ENCODE measurements at places on chromosomes 3 and 15.

DNA sequence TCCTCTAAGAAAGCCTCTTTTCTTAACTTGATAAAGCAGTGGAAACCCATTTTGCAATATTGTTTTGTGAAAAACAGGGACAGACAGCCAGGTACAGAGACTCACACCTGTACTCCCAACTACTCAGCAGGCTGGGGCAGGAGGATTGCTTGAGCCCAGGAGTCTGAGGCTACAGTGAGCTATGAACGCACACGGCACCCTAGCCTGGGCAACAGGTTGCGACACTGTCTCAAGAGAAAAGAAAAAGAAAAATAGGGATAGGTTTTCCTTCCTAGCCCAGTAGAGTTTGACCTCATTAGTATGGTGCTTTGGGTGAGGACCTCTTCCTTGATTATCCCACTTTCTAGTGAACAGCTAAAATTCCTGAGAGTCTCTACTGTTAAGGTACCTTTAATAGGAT lies 17.5 kb upstream of the YEATS2 start:
- DNase-seq, result no peak

DNA sequence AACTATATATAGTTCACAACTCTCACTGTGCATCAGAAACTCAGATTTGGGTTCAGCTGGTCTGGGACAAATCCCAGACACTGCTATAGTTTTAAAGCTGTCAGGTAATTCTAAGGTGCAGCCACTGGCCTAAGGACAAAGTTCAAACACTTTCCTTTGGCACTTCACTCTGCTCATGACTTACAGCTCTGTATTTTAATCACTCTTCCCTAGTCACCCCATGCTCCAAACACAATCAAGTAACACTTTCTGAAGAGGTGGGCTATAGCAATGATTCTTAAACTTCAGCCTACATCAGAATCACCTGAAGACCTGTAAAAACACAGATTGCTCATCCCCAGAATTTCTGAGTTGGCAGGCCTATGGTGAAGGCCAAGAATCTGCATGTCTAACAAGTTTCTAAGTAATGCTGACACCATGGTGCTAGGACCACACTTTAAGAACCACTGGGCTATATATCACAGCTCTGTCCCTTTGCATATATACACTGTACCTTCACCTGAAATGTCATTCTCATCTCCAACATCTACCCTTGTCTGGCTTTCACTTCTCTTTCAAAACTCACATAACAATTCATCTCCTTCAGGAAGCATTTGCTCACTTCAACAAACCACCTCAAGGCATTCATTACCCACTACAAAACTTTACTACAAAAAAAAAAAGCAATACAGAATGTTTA lies 21.4 kb downstream of the STAG1 start:
- no peak for DNase-seq

DNA sequence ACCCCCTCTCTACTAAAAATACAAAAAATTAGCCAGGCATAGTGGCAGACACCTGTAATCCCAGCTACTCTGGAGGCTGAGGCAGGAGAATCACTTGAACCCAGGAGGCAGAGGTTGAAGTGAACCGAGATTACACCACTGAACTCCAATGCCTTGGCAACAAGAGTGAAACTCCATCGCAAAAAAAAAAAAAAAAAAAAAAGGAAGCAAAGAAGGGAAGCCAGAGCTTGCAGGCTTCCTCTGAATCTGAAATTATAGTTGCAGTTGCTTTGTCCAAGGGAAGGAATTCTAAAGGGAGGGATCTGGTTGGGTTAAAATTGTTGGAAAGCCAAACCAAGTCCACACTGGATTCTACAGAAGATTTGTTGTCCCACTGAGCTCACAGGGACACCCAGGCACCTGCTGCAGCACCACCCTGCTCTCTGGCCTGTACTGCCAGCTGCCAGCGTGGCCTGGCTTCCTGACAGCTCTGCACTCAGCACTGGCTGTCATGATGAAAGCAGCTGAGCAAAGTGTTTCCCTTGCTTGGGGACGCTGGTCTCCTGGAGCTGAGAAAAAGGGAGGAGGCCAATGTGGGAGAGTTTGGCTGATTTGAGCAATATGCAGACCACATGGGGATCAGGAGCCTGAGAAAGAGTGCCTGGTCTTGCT lies 88.8 kb upstream of the HES1 start:
- DNase-seq, result no peak

DNA sequence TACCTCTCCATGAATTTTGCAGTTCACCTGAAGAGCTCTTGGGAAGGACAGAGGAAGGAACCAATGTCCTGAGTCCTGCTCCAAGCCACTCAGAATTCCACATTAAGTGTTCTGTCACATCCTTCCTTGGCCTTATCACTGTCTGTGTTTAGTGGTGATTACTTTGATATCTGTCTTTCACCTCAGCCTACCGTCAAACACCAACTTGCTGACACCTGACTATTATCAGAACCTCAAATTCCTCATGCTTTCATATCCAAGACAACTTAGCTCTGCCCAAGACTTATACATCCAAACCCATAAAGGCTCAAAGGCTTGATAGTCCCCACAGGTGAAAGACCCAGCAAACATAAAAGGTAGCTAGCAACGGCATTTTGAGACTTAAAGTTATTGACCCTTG lies 280.0 kb downstream of the MEX3B start:
- DNase-seq, result no peak

DNA sequence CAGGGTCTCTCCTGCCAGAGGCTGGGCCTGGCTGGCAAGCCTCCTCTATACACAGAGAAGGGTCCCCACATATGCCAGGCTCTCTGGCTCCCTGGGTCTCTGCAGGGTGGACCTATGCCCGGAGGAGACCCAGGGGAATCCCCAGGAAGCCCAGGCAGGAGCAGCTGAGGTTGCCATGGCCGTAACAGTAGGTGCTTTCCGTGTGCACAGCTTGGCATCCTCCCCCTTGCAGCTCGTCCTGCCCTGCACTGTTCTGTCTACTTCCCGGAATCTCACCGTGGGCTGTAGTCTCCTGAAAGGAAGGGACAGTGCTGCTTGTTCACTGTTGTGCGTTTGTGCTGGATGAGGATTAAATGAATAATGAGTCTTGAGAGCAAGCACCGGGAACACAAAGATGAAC lies 47.8 kb downstream of the DAPK2 start:
- no peak for DNase-seq

DNA sequence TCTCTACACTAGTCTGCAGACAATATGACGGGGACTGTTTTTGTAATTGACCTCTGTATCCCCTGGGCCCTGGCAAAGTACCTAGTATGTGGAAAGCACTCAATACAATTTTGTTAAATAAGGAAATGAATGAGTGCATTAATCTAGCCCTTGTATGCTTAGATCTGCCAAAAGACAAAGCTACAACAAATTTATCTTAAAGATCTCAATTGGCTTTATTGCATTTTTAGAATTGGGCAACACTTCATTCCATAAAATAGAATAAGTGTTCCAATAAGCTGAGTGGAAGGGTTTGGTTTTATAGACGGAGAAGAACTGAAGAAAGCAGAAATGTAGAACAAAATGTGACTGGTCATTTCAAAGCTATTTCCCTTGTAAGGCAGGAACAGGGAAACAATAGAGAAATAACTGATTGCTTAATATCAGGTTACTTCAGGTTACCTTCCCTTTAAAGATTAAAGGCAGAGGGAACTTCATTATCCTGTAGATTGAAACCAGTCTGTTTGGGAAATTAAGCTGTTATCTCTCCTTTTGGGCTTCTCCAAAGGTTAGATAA lies 108.3 kb upstream of the MME start:
- DNase-seq, result peak; percentile 91

GRCh38 chr15:95302206-95302605 lies 1028.3 kb upstream of the NR2F2 start:
- DNase-seq, result peak; percentile 22

- DNase-seq, result no peak
Observed at GRCh38 chr3:49406571-49407565, 4.9 kb downstream of the RHOA start.

GRCh38 chr3:47503033-47503432 lies 10.5 kb downstream of the ELP6 start:
- DNase-seq, result no peak

- DNase-seq, result no peak
Observed at GRCh38 chr3:51350751-51351150, 34.3 kb upstream of the MANF start.

DNA sequence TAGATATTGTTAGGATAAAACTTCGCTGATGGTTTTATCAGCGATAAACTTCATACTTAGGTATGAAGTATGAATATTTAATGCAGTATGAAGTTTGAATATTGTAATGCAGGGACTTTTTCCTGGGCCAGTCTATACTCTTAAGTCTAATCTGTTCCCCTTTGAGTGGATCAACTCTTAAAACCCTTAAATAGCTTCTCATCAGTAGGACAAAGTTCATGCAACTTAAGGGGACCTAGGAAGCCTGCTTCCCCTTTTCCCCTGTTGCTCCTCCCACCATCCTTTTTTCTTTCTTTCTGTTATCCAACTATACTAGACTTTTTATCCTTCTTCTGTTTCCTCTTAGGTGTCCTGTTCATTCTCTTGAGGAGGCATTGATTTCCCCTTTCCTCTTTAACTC lies 78.7 kb downstream of the MITF start:
- no peak for DNase-seq

DNA sequence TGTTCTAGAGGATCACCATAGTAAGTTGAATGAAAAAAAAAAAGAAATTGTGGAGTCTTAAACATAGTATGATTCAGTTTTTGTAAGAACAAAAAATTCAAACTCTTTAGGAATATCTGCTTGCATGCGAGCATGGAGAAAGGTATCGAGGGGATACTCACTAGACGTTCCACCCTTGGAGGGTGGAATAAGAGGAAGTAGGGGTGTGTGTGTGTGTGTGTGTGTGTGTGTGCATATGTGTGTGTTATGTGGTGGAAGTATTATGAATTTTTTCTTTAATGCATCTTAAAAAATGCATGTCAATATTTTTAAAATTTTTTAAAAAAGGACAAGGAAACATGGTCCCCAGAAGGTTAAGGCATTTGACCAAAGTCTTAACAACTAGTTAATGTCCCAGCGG lies 26.5 kb upstream of the SIAH2 start:
- DNase-seq, result no peak

- DNase-seq, result no peak
Observed at GRCh38 chr3:66534304-66534845, 33.6 kb upstream of the LRIG1 start.

DNA sequence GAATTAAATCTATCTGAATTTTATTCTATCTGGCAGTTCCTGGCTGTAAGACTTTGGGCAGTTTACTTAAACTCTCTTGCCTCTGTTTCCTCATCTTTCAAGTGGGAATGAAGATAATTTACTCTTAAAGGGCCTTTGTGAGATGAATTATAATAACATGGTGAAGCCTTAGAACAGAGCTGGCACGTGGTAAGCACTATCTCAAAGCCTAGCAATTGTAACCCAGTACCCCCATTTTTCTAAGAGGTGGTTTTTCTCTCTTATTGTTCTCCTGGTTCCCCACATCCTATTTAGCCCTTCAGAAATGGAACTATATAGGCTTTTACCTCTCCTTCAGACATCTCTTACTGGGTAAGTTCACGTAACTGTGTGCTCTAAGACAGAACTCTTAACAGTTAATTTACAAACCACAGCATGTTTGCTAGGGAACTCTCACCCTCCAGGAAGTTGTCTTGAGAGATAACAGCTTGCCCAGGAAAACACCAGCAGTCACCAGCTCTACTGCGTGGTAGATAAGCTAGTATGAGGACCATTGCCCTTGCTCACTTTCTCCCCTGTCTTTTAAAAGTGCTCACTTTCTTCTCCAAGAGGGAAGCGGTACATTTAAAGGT lies 12.3 kb upstream of the CRBN start:
- DNase-seq, result no peak

DNA sequence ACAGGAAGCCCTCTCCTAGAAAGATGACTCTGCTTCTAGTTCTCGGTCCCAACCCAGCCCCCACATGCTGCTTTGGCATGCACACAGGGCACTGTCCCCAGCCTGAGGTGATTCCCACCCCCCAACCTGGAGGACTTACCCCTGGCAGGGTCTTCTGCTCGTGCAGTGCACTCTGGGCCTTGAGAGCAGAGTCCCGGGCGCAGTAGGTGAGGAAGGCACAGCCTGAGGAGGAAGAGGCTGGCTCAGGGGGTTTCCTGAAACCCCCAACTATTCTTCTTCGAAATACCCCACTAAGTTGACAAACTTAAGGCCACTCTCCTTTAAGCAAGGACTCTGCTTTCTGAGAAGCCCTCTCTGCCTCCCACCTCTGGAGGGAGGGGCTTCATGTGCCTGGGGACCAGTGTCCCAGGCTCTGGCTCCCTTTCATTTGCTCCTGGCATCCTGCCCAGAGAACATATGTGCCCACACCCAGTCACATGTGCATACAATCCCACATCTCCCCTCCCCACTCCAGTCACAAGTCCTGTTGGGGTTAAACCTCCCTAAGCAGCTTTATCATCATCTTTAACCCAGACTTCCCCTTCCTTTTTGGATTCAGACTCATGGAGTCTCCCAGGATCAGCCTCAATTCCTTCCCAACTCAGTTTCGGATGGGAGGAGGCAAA lies 4.1 kb downstream of the CELF6 start:
- DNase-seq, result no peak

DNA sequence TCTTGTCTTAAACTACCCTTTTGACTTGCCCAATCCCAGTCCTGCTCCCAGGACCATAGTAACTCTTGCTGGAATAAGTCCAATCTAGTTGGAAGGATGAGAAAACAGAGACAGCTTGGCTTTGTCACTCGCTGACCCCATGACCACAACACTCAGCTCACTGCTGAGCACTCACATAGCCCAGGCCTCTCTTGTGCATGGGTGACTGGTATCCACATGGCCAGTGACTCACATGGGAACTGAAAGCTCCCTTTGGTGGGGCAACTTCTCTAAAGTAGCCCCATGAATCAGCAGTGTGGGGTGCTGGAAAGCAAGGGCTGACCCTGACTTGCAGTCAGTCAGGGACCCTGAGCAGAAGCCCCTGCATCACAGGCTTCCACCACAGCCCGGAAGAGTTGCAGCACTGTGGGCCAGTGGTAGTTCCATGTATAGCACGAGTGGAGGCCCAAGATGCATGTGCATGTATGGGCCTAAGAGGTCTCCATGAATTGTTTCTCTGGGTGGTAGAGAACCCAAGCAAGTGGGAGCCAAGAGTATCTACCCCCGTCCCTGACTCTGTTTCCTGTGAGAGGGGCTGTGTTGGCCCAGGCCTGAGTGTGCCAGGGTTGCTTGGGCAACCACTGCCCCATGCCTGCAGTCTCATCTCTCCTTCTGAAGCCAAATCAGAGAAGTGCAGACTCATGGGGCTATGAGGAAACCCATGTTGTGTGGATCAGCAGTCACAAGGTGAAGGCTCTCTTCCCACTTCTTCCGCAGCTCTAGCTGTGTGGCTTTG lies 62.1 kb upstream of the XCR1 start:
- peak; percentile 95 for DNase-seq

DNA sequence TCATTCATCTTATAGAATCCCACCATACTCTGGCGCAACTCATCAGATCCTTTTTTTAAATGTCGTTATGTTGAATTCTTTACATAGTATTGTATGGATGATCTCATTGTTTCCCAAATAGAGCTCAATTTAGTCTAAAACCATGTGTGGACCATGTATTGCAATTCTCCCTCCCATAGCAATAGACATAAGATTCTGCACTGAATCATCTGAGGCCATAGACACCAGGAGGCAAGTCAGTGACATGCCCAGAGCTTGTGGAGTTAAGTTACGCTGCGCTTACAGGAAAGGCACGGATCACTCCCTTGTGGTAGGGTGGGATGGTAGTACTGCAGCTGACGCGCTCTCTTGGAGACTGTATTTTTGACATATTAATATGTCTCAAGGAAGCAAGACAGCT lies 211.0 kb downstream of the GABRB3 start:
- DNase-seq, result no peak
